Naive thymus-derived CD8-positive, alpha-beta T cell (primary cell): ENCODE measurements at places on chromosomes 6 and 20. TPM values are rescaled to one million over a fixed set of nuclear protein-coding genes. Genes with fewer than 3 reads are reported as not detected.
A peak's percentile ranks its signal among the peaks of the same experiment; 100 is the strongest.

GRCh38 chr6:3081960-3082359 lies 13.7 kb downstream of the RIPK1 start:
- peaks cover 35% of the 10 kb centered on the region for H3K36me3 ChIP-seq
- no peak for DNase-seq
- no peak overlapping the region for H3K4me3 ChIP-seq
- peaks cover 11% of the 10 kb centered on the region for H3K4me1 ChIP-seq
- H3K27me3 ChIP-seq: no peaks in the 10 kb centered on the region

GRCh38 chr6:154476494-154476893 lies 34.0 kb downstream of the CNKSR3 start:
- DNase-seq: no peak
- H3K4me3 ChIP-seq: no peak overlapping the region
- no peaks in the 10 kb centered on the region for H3K36me3 ChIP-seq

- H3K27me3 ChIP-seq: no peaks in the 10 kb centered on the region
- DNase-seq: no peak
- H3K27ac ChIP-seq: no peak overlapping the region
- no peaks in the 10 kb centered on the region for H3K4me1 ChIP-seq
- no peaks in the 10 kb centered on the region for H3K36me3 ChIP-seq
Observed at GRCh38 chr6:21999012-21999528, 297.8 kb downstream of the PRL start.

Gene SLC22A23
- total RNA-seq: 5.6 TPM

Gene MTRF1L
- total RNA-seq: 17.4 TPM

- no peak for DNase-seq
- peaks cover 26% of the 10 kb centered on the region for H3K4me1 ChIP-seq
- peak overlapping the region; percentile 59 for H3K4me3 ChIP-seq
Observed at GRCh38 chr20:53842301-53843099, 227.9 kb downstream of the BCAS1 start.

GRCh38 chr6:114343782-114344144 lies 940 bp upstream of the HS3ST5 start:
- no peak overlapping the region for H3K27ac ChIP-seq
- DNase-seq: no peak
- peaks cover 25% of the 10 kb centered on the region for H3K27me3 ChIP-seq
- no peak overlapping the region for H3K4me3 ChIP-seq
- no peaks in the 10 kb centered on the region for H3K36me3 ChIP-seq

DNA sequence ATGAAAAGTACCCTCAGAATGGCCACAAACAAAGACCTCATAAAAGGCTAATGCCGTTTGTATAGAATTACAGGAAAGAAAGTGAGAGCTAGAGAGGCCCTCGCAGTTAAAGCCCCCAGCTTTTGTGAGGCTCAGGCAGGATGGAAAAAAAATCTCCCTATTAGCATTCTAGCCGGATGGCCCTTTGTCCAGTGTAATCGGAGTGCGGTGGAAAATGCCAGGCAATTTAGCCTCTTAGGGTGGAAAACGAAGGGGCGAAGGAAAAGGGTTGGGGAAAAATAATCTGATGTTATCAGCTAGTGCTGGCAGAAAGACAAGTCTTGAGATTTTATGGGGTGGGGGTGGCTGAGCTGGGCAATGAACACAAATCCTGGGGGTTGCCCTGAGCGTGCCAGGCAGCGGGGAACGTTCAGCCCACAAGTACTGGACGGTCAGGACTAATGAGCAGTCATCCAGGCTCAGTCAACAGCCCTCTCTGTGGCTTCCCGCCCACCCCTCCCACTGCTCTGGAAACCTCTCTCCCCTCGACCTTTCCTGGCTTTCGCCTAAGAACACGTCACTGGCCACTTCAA lies 92.4 kb downstream of the PSMG4 start:
- DNase-seq: no peak
- peaks cover 27% of the 10 kb centered on the region for H3K4me1 ChIP-seq
- H3K27me3 ChIP-seq: no peaks in the 10 kb centered on the region
- no peaks in the 10 kb centered on the region for H3K36me3 ChIP-seq
- H3K4me3 ChIP-seq: no peak overlapping the region
- H3K27ac ChIP-seq: no peak overlapping the region

Gene SLC52A3
- total RNA-seq: 0.19 TPM

- peaks cover 70% of the 10 kb centered on the region for H3K4me1 ChIP-seq
- DNase-seq: no peak
- H3K27ac ChIP-seq: no peak overlapping the region
- no peak overlapping the region for H3K4me3 ChIP-seq
Observed at GRCh38 chr6:12024216-12024615, 12.1 kb downstream of the HIVEP1 start.

Gene DEFB112
- not detected for total RNA-seq

DNA sequence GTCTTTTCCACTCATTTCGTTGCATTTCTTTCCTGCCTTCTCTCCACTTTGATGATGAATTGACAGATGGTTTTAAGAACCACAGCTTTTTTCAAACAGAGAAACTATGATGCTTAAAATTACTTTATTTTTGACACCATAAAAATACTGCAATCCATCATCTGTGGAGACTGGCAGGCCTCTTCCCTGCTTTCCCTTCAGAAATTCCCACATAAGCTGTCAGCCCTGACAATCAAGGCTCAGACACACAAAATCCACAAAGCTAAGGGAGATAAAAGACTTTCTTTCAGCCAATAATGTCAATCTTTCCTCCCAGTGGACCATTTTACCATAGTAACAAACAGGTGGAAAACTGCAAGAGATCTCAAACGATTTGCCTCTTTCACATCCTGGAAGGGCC lies 82.4 kb downstream of the IPCEF1 start:
- peaks cover 20% of the 10 kb centered on the region for H3K4me1 ChIP-seq
- H3K27me3 ChIP-seq: no peaks in the 10 kb centered on the region
- peak overlapping the region; percentile 84 for H3K27ac ChIP-seq
- no peaks in the 10 kb centered on the region for H3K36me3 ChIP-seq
- H3K4me3 ChIP-seq: no peak overlapping the region

GRCh38 chr6:125868252-125868651 lies 77.5 kb downstream of the NCOA7 start:
- peaks cover 10% of the 10 kb centered on the region for H3K36me3 ChIP-seq
- no peak for DNase-seq
- H3K4me3 ChIP-seq: no peak overlapping the region
- no peak overlapping the region for H3K27ac ChIP-seq
- H3K27me3 ChIP-seq: no peaks in the 10 kb centered on the region

- H3K4me1 ChIP-seq: peaks cover 64% of the 10 kb centered on the region
- no peak for DNase-seq
- H3K36me3 ChIP-seq: no peaks in the 10 kb centered on the region
Observed at GRCh38 chr6:127997496-127998164, 96.8 kb upstream of the THEMIS start.

DNA sequence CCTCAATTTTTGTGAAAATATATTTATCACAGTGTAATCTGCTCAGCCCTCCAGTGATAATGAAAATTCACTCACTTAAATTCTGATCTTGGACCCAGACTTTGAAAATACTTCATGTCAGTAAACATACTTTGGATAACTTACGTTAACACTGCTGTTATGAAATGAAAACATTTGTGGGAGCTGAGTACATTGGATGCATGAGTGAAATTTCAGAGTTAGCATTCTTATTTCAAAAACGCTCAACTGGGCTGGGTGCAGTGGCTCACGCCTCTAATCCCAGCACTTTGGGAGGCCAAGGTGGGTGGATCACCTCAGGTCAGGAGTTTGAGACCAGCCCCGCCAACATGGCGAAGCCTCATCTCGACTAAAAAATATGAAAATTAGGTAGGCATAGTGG lies 196.4 kb downstream of the UTRN start:
- no peaks in the 10 kb centered on the region for H3K27me3 ChIP-seq
- no peaks in the 10 kb centered on the region for H3K4me1 ChIP-seq
- no peak overlapping the region for H3K4me3 ChIP-seq
- peaks cover 72% of the 10 kb centered on the region for H3K36me3 ChIP-seq
- H3K27ac ChIP-seq: peak overlapping the region; percentile 31
- no peak for DNase-seq

DNA sequence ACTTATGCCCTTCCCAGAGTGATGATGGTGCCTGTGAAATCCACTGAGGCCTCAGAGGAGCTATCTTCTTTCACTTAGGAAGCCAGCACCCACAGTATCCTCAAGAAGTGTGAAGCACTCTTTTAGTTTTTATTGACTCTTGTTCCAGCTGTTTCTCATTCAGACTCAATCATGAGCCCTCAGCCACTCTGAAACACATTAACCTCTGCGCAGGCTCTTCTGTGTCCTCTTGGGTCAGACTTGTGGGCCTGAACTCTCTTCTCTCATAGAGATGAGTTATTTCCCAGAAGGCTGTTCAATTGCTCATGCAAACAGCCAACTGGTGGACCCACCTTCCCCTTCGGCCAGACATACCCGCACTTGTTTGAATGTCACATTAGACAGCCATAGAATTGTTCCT lies 27.8 kb upstream of the PREP start:
- H3K4me3 ChIP-seq: no peak overlapping the region
- no peak overlapping the region for H3K27ac ChIP-seq
- no peaks in the 10 kb centered on the region for H3K36me3 ChIP-seq
- DNase-seq: no peak
- H3K4me1 ChIP-seq: peaks cover 2% of the 10 kb centered on the region

- H3K27me3 ChIP-seq: no peaks in the 10 kb centered on the region
- H3K4me3 ChIP-seq: peak overlapping the region; percentile 100
- peaks cover 4% of the 10 kb centered on the region for H3K36me3 ChIP-seq
- peak overlapping the region; percentile 100 for H3K27ac ChIP-seq
Observed at GRCh38 chr6:12008366-12009179, 3.5 kb upstream of the HIVEP1 start.

Gene HCK
- total RNA-seq: 0.71 TPM

- peaks cover 13% of the 10 kb centered on the region for H3K36me3 ChIP-seq
- no peak overlapping the region for H3K4me3 ChIP-seq
- DNase-seq: peak; percentile 70
- H3K27me3 ChIP-seq: no peaks in the 10 kb centered on the region
- H3K27ac ChIP-seq: no peak overlapping the region
Observed at GRCh38 chr20:21235484-21236445, 67.4 kb upstream of the XRN2 start.

Gene HCRTR2
- not detected for total RNA-seq

DNA sequence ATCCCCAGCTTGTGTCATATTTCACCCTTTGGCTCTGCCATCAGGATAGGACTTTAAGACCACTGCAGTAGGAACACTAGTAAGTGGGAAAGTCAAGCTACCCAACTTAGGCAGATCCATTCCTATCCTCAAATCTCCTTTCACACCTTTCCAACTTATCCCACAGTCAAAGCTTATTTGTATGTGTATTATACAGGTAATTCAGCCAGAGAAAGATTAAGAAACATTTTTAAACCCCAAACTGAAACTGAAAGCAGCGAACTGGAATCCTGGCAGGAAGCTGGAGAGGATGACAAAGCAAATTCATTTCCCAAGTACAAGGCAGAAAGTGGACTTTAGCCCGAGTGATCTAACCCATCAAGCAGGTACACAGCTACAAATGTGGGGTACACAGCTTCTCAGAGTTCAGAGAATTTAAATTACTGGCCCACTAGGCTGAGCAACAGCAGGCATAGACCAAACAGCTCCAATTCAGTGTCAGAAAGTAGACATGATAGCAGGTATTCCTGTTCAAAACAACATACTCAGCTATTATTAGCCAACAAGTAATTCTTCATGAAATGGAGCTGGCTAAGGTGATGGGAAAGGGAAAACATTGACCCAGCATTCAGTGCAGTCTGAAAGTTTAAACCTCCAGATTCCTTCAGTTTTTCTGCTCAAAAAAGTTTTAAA lies 39.1 kb downstream of the ILRUN start:
- H3K4me1 ChIP-seq: peaks cover 29% of the 10 kb centered on the region
- peak overlapping the region; percentile 96 for H3K27ac ChIP-seq
- peaks cover 11% of the 10 kb centered on the region for H3K36me3 ChIP-seq
- no peaks in the 10 kb centered on the region for H3K27me3 ChIP-seq
- no peak for DNase-seq
- H3K4me3 ChIP-seq: peak overlapping the region; percentile 86

GRCh38 chr6:150753371-150754064 lies 112.0 kb upstream of the MTHFD1L start:
- H3K27me3 ChIP-seq: no peaks in the 10 kb centered on the region
- no peak overlapping the region for H3K27ac ChIP-seq
- no peak overlapping the region for H3K4me3 ChIP-seq

- peaks cover 99% of the 10 kb centered on the region for H3K36me3 ChIP-seq
- H3K4me3 ChIP-seq: no peak overlapping the region
- H3K4me1 ChIP-seq: peaks cover 16% of the 10 kb centered on the region
- H3K27ac ChIP-seq: no peak overlapping the region
Observed at GRCh38 chr6:36210182-36210581, 13.6 kb downstream of the BRPF3 start.

Gene KIF25
- not detected for total RNA-seq

GRCh38 chr6:124269733-124270132 lies 466.1 kb downstream of the NKAIN2 start:
- DNase-seq: no peak
- H3K36me3 ChIP-seq: no peaks in the 10 kb centered on the region
- H3K4me1 ChIP-seq: no peaks in the 10 kb centered on the region
- no peaks in the 10 kb centered on the region for H3K27me3 ChIP-seq
- H3K27ac ChIP-seq: no peak overlapping the region
- no peak overlapping the region for H3K4me3 ChIP-seq

GRCh38 chr6:79981652-79982051 lies 22.8 kb upstream of the TTK start:
- no peak overlapping the region for H3K4me3 ChIP-seq
- H3K36me3 ChIP-seq: no peaks in the 10 kb centered on the region
- H3K27ac ChIP-seq: no peak overlapping the region
- H3K4me1 ChIP-seq: peaks cover 5% of the 10 kb centered on the region

- peaks cover 11% of the 10 kb centered on the region for H3K27me3 ChIP-seq
- H3K27ac ChIP-seq: no peak overlapping the region
- no peak overlapping the region for H3K4me3 ChIP-seq
- H3K36me3 ChIP-seq: no peaks in the 10 kb centered on the region
- no peak for DNase-seq
Observed at GRCh38 chr6:119170447-119171087, 92.1 kb upstream of the FAM184A start.

- peaks cover 23% of the 10 kb centered on the region for H3K27me3 ChIP-seq
- no peak overlapping the region for H3K27ac ChIP-seq
- no peaks in the 10 kb centered on the region for H3K4me1 ChIP-seq
- no peak for DNase-seq
- H3K36me3 ChIP-seq: no peaks in the 10 kb centered on the region
Observed at GRCh38 chr20:44091026-44091425, 96.0 kb downstream of the JPH2 start.

- H3K4me1 ChIP-seq: peaks cover 79% of the 10 kb centered on the region
- peak; percentile 45 for DNase-seq
- peak overlapping the region; percentile 83 for H3K4me3 ChIP-seq
- peak overlapping the region; percentile 93 for H3K27ac ChIP-seq
- no peaks in the 10 kb centered on the region for H3K27me3 ChIP-seq
- H3K36me3 ChIP-seq: peaks cover 5% of the 10 kb centered on the region
Observed at GRCh38 chr6:35602133-35602946, 86.4 kb downstream of the FKBP5 start.

GRCh38 chr6:28407401-28407800 lies 7.9 kb upstream of the ZSCAN12 start:
- no peak overlapping the region for H3K27ac ChIP-seq
- no peaks in the 10 kb centered on the region for H3K4me1 ChIP-seq
- peaks cover 8% of the 10 kb centered on the region for H3K36me3 ChIP-seq
- peaks cover 48% of the 10 kb centered on the region for H3K27me3 ChIP-seq
- H3K4me3 ChIP-seq: no peak overlapping the region
